ENCODE measurements at places on chromosomes 7 and 10. TPM values are rescaled to one million over a fixed set of nuclear protein-coding genes. Genes with fewer than 3 reads are reported as not detected.

TDRD1 gene
- not detected for total RNA-seq

BRAF gene
- 10.5 TPM for total RNA-seq

MUC3A gene
- not detected for total RNA-seq

FAM24B gene
- total RNA-seq = 11.7 TPM

PRKCQ gene
- total RNA-seq = not detected

TAS2R41 gene
- total RNA-seq = not detected
